ENCODE measurements at places on chromosomes 13 and 19.
A peak's percentile ranks its signal among the peaks of the same experiment; 100 is the strongest.

DNA sequence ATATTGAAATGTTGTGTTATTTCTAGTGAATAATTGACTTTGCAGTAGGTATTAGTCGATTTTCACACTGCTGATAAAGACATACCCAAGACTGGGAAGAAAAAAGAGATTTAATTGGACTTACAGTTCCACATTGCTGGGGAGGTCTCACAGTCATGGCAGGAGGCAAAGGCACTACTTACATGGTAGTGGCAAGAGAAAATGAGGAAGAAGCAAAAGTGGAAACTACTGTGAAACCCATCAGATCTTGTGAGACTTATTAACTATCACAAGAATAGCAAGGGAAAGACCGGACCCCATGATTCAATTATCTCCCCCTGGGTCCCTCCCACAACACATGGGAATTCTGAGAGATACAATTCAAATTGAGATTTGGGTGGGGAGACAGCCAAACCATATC lies 9.9 kb upstream of the C5AR2 start:
- DNase-seq: no peak
- H3K4me3 ChIP-seq: no peak overlapping the region

DNA sequence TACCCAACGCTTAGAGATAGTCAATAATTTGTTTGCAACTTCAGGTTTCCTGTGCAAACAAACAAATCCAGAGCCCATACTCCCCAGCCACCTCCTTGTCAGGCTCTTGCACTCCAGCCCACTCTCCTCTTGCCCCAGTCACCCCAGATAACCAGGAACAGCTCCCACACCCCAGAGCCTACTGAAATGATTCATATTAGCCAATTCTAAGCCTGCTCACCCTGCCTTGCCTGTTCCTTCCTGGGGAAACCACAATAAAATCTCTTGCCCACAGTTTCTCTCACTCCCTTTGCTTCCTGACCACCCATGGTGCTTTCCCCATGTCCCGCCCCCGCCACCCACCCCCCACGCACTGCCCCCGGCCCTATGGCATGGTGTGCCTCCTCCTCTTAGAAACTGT lies 3.8 kb upstream of the ACTL9 start:
- H3K36me3 ChIP-seq: no peaks in the 10 kb centered on the region
- DNase-seq: peak; percentile 50
- peak overlapping the region; percentile 10 for H3K4me3 ChIP-seq

- H3K4me1 ChIP-seq: no peaks in the 10 kb centered on the region
- no peak for DNase-seq
- H3K36me3 ChIP-seq: no peaks in the 10 kb centered on the region
- no peak overlapping the region for H3K27ac ChIP-seq
- no peaks in the 10 kb centered on the region for H3K27me3 ChIP-seq
- no peak overlapping the region for H3K4me3 ChIP-seq
These were observed 1230.7 kb downstream of the PCDH9 start for GRCh38 chr13:65999411-65999810.

DNA sequence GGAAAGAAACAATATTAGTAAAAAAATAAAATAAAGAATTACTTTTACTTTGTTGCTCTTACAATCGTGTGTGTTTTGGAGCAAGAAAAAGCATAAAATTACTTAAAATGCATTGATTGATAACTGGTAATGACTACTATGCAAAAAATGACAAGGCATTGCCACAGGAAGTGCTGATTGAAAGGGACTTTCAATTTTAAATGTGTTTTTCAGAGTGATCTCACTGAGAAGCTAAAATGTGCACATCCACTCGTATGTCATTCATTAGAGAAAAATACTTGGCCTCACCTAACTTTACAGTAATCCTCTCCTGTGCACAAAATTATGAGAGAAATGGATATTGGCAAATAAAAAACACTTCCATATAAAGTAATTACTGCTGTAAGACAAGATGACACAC lies 934.9 kb downstream of the SLITRK6 start:
- no peak overlapping the region for H3K27ac ChIP-seq
- H3K27me3 ChIP-seq: no peaks in the 10 kb centered on the region
- H3K4me3 ChIP-seq: no peak overlapping the region
- no peaks in the 10 kb centered on the region for H3K4me1 ChIP-seq
- no peaks in the 10 kb centered on the region for H3K36me3 ChIP-seq
- no peak for DNase-seq

- peaks cover 36% of the 10 kb centered on the region for H3K36me3 ChIP-seq
- H3K4me3 ChIP-seq: no peak overlapping the region
- no peak for DNase-seq
- peaks cover 22% of the 10 kb centered on the region for H3K4me1 ChIP-seq
These were observed 193.1 kb downstream of the VWA8 start for GRCh38 chr13:41767801-41768200.

DNA sequence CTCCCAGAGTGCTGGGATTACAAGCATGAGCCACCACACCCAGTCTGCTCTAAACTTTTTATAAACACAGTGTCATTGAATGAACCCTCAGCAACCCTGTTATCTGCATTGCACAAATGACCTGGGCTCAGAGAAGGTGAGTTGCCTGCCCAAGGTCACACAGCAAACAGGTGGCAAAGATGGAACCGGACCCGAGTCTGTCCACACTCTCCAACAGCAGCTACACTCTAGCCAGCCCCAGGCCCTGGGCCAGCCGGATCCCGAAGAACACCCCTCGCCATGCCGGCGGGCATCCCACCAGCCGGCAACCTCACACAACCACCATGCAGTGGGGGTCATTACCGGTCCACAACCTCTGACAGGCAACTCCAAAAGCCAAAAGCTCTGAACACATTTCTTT lies 14.5 kb downstream of the ERCC2 start:
- no peaks in the 10 kb centered on the region for H3K27me3 ChIP-seq
- no peak for DNase-seq
- H3K36me3 ChIP-seq: peaks cover 87% of the 10 kb centered on the region

- no peaks in the 10 kb centered on the region for H3K27me3 ChIP-seq
- peaks cover 27% of the 10 kb centered on the region for H3K36me3 ChIP-seq
- H3K4me1 ChIP-seq: peaks cover 19% of the 10 kb centered on the region
- no peak overlapping the region for H3K4me3 ChIP-seq
These were observed 30.4 kb downstream of the RB1 start for GRCh38 chr13:48333976-48334375.

DNA sequence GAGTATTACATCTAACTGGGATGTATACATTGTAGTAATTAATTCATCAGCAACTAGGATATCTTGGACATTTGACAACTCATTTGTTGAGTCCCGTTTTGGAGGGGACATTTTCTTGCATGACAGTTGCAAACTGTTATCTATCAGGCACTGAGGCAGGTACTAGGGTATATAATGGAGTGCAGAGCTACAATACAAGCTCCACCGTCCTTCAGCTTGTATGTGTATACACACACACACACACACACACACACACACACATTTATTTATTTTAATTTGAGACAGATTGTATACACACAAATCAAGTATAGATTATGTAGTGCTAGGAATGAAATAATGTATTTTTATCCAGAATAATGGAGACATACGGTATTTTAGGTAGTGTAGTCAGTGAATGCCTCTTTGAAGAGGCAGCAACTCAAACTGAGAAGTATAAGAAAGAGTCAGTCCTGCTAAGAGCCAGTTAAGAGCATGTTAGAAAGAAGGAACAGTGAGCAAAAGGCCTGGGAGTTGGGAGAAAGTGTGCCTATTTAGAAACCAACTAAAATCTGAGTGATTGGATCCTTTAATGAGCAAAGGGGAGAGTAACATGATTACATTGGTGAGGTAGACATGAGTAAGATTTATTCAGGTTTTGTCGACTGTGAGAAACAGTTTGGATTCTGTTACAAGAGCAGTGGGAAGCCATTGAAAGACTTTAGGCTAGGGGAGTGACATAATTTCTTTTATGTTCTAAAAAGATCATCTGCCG lies 74.5 kb downstream of the NBEA start:
- no peaks in the 10 kb centered on the region for H3K27me3 ChIP-seq
- no peak overlapping the region for H3K4me3 ChIP-seq
- H3K27ac ChIP-seq: no peak overlapping the region
- H3K36me3 ChIP-seq: no peaks in the 10 kb centered on the region
- DNase-seq: no peak

DNA sequence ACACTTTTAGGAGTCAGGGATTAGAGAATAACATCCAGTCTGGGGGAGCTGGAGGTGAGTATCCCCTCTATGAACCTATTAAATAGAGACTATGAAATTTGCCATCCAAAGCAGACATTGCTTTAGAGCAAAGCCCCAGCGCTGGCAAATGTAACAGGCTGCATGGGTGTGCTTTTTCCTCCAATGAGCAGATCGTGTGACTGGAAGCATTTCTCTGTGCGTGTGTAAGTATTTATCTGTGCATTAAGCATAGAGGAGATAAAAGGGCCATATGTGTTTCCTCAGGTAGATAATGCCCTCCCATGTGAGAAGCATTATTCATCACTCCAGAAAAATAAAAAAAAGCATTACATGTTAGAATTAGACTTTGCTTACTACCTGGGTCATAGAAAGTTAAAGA lies 924 bp downstream of the TNFSF13B start:
- H3K27ac ChIP-seq: peak overlapping the region; percentile 92
- H3K36me3 ChIP-seq: peaks cover 3% of the 10 kb centered on the region
- H3K4me1 ChIP-seq: peaks cover 46% of the 10 kb centered on the region
- H3K27me3 ChIP-seq: no peaks in the 10 kb centered on the region

DNA sequence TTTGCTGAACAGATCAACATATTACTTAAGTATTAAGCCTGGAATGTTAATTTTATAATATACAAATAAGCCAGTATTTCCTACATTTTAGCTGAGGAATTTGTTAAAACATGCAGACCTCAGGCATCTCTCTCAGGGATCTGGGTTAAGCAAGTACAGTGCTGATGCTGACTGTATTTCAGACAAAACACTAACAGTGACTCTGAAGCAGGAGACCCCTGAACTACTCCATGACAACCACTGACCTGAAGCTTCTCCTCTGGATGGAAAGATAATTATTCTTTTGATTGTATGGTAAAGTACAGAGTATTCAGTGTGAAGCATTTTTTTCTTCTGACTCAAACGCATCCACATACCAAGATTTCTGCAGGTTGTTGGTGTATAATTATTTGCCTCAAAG lies 680.8 kb downstream of the LIG4 start:
- no peak for DNase-seq
- no peak overlapping the region for H3K4me3 ChIP-seq
- H3K27me3 ChIP-seq: no peaks in the 10 kb centered on the region
- no peaks in the 10 kb centered on the region for H3K36me3 ChIP-seq
- H3K4me1 ChIP-seq: no peaks in the 10 kb centered on the region

DNA sequence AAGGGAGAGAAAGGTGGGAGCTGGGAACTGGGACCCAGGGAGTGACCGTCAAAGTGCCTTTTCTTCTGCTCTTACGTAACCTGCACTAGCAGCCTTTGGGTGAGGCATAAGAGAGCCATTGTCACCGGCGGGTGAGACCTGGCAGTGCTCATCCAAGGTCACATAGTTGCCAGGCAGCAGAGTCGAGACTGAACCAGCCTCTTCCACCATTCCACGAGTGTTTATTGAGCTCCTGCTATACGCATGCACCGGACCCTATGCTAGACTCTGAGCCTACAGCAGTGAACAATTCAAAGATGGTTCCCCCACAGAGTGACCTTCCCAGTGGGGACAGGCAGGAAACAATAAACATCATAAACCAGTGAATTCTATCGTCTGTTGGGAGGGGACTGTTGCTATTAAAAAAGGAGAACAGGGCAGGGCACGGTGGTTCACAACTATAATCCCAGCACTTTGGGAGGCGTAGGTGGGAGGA lies 18.6 kb upstream of the STRN4 start:
- no peaks in the 10 kb centered on the region for H3K36me3 ChIP-seq
- no peak overlapping the region for H3K4me3 ChIP-seq
- no peaks in the 10 kb centered on the region for H3K27me3 ChIP-seq
- DNase-seq: no peak

DNA sequence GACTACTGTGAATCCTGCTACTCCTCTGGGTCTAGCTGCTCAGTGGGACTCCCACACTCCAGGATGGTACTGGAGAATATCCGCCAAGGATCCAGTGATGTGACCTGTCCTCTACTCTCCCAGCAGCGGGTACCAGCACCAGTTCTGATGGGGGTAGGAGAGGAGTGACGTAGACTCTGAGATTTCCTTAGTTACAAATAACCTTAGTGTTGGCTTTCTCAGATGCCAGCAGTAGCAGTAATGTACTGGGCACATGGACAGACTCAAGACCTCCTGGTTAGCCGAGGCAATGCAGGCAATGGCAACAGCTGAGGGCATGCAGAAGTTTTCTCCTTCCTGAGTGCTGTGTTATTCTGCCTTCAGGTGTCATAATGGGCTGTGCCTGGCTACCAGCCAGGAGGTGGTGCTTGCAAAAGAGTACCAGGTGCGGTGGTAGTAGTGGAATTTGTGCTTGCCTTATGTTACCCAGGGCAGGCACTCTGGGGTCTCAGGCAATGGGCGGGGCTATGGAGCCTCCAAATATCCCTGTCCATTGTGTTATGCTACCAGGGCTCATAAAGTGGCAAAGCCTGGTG lies 105.3 kb upstream of the KLF5 start:
- no peak overlapping the region for H3K27ac ChIP-seq
- no peak for DNase-seq
- peaks cover 83% of the 10 kb centered on the region for H3K36me3 ChIP-seq
- peaks cover 2% of the 10 kb centered on the region for H3K4me1 ChIP-seq

DNA sequence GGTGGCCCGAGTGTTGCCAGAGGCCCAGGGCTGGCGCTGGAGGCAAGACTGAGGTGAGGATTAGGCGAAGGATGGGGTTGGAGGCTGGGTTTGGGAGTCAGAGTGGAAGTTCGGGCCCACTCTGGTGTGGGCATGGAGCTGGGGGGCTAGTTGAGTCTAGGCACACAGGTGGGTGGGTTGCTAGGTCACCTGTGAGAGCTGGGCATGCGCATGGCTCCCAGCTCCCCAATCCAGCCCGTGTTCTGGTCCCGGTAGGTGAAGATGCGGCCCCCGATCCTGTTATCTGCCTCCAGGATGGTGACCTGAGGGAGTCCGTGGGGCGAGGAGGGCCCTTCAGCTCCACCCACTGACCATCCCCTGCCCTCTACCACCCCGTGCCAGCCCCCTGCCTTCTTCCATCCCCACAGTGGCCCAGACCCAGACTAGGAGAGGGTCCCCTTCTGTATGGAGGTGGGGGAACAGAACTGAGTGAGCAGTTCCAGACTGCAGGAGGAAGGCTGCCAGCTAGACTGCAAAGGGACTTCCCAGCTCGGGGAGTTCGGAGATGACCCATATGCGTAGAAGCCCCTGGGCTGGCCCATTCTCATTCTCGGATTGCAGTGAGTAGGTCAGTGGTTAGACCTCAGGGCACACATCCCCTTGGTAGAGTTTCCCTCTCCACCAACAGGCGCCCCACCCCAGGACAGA lies 1.7 kb downstream of the IL4I1 start:
- H3K27me3 ChIP-seq: no peaks in the 10 kb centered on the region
- DNase-seq: peak; percentile 63
- peak overlapping the region; percentile 80 for H3K4me3 ChIP-seq
- peaks cover 22% of the 10 kb centered on the region for H3K36me3 ChIP-seq

- H3K36me3 ChIP-seq: no peaks in the 10 kb centered on the region
- no peaks in the 10 kb centered on the region for H3K27me3 ChIP-seq
- no peak overlapping the region for H3K4me3 ChIP-seq
- H3K4me1 ChIP-seq: peaks cover 19% of the 10 kb centered on the region
- no peak for DNase-seq
These were observed 20.9 kb downstream of the MBD3L2B start for GRCh38 chr19:7000333-7000732.

- no peak overlapping the region for H3K27ac ChIP-seq
- no peak overlapping the region for H3K4me3 ChIP-seq
- DNase-seq: no peak
- no peaks in the 10 kb centered on the region for H3K27me3 ChIP-seq
These were observed 82.9 kb downstream of the ZNF737 start for GRCh38 chr19:20482721-20483120.

- H3K27me3 ChIP-seq: no peaks in the 10 kb centered on the region
- no peak overlapping the region for H3K4me3 ChIP-seq
- no peaks in the 10 kb centered on the region for H3K36me3 ChIP-seq
- no peak for DNase-seq
- no peak overlapping the region for H3K27ac ChIP-seq
These were observed 188.8 kb upstream of the GPC6 start for GRCh38 chr13:93037780-93038179.

Data from activated T-cell treated with anti-CD3 and anti-CD28 coated beads, Interleukin-2, amount 50 U/mL, for 24 hours (primary cell).